Left ventricle myocardium inferior (tissue), 1 donor: ENCODE measurements at places on chromosomes 16 and 17. TPM values are rescaled to one million over a fixed set of nuclear protein-coding genes. Genes with fewer than 3 reads are reported as not detected.

GRCh38 chr16:8660841-8661301, 13.5 kb upstream of the ABAT start:
- peak; percentile 56 for DNase-seq

Gene MYH1
- 0.14 TPM for total RNA-seq

DNA sequence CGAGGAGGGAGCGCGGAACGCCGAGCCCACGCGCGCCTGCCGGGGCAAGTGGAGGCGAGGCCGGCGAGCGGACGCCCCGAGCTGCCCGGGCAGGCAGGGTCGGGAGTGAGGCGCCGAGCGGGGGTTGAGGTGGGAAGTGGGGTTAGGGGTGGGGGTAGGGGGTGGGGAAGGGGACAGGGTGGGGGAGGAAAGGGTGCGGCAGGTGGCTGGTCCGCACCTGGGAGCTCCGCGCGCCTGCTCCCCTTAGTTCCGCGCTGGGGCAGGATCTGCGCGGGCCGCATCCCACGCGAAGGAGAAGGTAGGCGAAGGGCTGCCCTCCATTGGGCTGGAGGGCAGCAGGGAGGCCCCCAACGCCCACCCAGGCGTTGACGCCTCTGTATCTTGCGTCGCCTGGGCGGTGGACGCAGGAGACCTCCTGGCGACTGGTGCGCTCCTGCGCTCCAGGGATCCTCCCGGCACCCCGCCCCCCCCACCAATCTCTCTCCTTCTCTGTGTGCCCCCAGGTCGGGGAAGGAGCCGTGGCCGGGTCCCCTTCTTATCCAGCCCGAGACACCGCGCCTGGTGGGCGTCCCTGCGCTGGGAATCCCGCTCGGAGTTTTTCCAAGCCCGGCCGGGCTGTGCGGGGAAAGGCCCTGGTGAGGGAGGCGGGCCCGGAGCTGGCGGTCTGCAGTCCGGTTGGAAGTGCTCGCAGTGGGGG, 51.3 kb upstream of the AMZ2 start:
- no peak for DNase-seq

Gene TBC1D3I
- total RNA-seq: not detected

GRCh38 chr16:65950211-65950610, 416.3 kb upstream of the CDH5 start:
- DNase-seq: no peak

GRCh38 chr17:48412841-48413240, 17.2 kb downstream of the SKAP1 start:
- DNase-seq: no peak

GRCh38 chr16:31081428-31082351, 7.1 kb downstream of the PRSS53 start:
- DNase-seq: no peak

DNA sequence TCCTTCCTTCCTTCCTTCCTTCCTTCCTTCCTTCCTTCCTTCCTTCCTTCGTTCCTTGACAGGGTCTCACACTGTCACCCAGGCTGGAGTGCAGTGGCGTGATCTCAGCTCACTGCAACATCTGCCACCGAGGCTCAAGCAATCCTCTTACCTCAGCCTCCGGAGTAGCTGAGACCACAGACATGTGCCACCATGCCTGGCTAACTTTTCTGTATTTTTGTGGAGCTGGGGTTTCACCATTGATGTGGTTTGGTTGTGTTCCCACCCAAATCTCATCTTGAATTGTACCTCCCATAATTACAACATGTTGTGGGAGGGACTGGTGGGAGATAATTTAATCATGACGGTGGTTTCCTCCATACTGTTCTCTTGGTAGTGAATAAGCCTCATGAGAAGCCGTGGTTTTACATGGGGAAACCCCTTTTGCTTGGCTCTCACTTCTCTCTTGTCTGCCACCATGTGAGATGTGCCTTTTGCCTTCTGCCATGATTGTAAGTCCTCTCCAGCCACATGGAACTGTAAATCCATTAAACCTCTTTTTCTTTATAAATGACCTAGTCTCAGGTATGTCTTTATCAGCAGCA, 90.3 kb upstream of the MPHOSPH6 start:
- no peak for DNase-seq

DNA sequence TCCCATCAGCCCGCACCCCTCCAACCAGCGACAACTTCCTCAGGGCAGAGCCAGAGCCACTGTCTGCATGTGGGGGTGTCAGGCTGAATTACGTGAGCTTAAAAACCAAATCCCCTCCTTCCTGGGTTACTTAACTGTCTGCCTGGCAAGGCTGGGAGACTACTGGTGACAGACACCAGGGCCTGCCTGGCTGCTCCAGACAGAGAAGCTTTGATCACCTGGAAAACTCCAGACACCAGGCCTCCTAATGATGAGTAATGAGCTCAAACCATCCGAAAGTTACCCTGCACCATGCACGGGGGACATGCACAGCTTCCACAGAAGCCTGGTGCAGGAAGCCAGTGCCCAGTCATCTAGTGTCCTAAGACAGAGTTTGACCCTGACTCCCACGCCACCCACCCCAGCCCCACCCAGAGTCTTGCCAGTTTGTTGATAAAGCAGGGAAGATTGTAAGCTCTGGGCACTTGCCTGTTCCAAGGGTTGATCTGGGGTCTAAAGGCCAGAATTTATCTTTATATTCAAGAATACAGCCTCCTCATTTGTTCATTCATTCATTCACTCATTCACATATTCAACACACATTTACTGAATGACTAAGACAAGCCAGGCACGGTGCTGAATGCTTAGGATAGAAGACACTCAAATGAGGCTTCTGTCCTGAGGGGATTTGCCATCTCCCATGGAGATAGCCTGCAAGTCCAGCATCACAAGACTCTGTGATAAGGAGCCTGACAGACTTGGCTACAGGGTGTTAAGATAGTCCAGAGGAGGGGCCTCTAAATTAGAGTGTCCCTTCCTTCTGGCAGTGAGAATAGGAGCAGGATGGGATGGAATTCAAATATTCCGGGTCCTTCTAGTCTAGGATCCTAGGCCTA, 7.2 kb upstream of the CCDC182 start:
- DNase-seq: no peak

- no peak for DNase-seq
These were observed 35.8 kb downstream of the GP2 start for GRCh38 chr16:20291208-20292206.

Gene GUCY2D
- total RNA-seq: not detected

DNA sequence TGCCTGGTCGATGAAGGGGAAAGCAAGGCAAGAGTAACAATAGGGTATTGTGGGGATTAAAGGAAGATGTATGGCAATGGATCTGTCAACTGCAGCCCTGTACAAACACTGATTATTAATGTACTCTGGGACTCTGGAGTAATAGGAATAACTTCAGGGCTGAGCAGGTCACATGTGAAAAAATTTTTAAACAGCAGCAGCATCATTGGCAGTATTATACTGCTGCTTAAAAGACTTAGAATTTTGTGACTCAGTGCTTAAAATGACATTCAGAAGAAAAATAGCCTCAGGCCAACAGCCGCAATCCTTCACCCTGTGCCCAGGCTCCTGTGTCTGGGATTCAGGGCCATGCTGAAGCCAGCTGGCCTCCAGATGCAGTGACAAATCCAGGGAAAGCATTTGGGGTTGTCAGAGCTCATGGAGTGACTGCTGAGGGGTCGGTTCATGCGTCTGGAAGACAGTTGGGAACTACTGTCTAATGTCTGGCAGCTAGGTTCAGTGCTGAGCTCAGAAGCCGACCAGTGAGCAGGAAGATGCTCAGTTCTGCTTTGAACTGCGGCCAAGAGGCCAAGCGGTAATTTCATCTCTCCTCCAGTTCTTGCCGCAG, 22.2 kb downstream of the TEX2 start:
- DNase-seq: peak; percentile 50

DNA sequence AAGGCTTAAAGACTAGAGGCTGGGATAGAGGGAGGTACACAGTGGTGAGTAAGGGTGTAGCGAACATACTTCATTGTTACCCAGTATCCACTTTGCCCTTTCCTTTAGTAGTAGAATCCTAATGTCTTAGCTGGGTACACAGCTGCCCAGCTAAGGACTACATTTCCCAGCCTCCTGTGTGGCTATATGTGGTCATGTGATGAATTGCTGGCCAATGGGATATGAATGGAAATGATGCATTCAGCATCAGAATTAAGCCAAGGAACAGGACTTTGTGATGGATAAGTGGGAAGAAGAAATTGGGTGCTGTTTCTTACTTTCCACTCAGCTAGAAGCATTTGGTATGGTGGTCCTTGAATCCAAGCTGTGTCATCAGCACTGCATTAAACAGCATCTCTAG, 55.9 kb downstream of the FOXL1 start:
- DNase-seq: no peak

DNA sequence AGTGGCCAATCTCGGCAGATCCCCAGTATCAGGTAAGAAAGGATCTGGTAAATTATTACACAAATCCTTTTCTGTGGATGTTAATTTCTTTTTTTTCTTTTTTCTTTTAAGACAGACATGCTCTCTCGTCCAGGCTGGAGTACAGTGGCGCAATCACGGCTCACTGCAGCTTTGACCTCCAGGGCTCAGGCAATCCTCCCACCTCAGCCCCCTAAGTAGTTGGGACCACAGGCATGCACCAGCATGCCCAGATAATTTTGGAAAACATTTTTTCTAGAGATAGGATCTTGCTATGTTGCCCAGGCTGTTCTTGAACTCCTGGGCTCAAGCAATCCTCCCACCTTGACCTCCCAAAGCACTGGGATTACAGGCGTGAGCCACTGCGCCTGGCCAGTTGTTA, 54.0 kb downstream of the GAS7 start:
- DNase-seq: no peak

DNA sequence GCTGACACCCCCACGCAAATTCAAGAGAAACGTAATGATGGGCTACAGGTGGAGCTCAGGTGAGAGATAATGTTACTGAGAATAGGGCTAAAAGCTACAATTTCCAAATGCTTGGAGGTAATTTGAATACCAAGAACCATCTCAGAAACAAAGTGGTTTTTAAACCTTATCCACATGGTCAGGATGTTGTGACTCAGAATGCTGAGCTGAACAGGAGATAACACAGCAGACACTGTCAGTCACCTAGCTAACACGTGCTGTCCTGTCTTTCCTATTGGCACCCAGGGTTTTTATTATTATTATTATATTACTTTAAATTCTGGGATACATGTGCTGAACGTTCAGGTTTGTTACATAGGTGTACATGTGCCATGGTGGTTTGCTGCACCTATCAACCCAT, 233.0 kb upstream of the MAF start:
- DNase-seq: no peak

Gene MMP15
- total RNA-seq: 64.1 TPM

Gene RNF151
- not detected for total RNA-seq

Gene ULK2
- 19.1 TPM for total RNA-seq

Gene RETREG3
- 17.6 TPM for total RNA-seq

Gene MYH8
- not detected for total RNA-seq

Gene NEUROD2
- not detected for total RNA-seq

DNA sequence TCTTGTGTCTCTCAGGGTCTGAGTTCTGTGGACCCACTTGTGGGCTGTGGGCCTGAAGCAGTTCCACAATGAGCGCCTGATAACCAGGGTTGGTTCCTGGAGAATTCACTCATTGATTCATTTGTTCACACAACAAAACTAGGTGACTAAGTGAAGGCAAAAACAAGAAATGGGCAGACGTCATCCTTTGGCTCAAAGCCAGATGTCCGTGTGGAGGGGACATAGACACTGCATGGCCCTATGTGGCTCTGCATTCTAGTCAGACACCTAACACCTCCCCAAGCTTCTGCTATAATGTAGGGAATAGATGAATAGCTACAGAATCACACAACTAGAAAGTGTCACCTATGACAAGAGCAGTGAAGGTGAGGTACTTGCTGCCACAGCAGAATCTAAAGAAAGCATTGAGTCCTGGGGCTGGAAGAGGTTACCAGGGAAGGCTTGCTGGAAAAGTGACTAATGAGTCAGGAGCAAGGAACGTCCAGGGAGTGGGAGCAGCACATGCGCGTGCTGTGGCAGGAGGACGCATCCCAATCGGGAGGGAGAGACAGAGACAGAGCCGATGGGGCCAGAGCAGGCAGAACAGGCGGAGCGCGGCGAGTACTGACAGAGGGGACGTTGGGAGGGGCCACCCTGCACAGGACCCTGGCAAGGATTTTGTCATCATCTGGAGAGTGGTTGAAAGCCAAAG, 58.9 kb downstream of the CES1 start:
- DNase-seq: no peak

DNA sequence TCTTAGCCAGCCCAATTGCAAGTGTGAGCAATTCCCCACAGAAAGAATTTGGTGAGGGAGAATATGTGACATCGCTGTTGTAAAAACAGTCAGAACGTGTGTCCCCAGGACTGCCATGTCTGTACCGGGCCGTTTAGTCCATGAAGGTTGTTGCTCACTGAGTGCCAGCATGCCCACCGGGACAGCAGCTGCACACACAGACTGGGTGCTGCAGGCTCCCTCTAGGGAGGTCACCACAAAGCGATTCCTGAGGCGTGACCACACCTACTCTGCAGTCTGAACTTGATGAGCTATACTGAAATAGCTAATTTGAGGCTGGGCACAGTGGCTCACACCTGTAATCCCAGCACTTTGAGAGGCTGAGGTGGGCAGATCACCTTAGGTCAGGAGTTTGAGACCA, 44.1 kb upstream of the ADORA2B start:
- DNase-seq: no peak
